ENCODE measurements at places on chromosomes 3 and 15. TPM values are rescaled to one million over a fixed set of nuclear protein-coding genes. Genes with fewer than 3 reads are reported as not detected.

DNA sequence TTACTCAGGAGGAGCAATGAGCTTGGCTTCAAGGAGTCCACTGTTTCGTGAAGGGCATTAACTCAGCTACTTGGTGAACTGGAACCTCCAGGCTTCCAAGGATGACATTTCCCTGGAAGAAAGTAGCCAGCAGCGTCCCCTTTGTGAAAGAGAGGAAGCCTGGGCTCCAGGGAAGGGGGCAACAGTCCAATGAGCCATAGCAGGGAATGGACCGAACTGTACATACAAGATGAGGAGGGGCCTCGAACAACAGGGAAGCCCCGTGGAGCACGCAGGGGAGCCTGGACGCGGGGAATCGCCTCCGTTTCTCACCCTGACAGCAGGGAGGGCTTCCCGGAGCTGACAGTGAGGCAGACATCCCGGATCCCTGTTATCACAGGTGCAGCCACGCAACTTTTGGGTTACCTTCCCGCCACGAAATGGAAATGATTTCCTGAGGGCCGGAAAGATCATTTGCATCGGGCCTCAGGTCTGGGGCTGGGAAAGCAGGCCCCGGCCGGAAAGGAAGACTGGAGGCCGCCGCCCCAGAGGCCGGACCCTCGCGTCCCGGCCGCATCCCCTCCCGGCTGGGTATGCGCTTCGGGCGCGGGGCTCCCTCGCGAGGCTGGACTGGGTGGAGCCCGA lies 475 bp upstream of the SPINT1 start:
- no peak for DNase-seq
- no peak overlapping the region for H3K27ac ChIP-seq
- no peak overlapping the region for H3K4me3 ChIP-seq

DNA sequence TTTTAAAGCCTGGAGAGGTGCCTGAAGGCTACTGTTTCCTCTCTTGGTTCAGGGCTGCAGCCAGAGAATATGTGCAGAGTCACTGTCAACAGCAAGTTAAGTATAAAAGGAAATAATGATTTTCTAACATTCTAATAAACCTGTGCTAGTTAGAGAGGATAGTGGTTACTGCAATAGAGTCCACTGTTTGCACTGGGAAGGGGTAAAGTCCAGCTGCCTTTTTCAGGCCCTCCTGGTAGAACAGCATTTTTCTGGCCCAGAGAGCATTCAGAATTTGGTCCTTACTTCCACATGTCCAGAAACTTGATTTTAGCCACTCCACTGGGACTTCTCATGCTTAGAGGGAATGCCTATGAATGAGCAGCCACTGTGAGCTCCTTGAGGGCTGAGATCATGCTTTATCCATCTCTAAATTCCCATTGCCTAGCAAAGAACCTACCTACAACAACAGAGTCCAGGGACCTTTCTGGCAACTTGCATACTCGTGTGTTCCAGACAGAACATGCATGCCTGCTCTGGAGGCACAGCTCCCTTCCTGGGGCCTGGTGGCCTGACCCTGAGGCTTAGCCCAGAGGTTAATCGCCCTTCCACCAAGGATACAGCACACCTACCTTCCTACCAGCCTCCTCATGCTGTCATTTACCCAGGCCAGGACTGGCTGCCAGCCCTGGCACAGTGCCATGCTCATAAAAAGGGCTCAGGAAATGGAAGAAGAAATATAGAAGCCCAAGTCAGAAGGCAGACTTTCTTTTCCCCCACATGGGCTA lies 50.3 kb upstream of the ATP13A3 start:
- H3K27me3 ChIP-seq: no peaks in the 10 kb centered on the region
- no peak overlapping the region for H3K4me3 ChIP-seq
- peak; percentile 20 for DNase-seq
- H3K4me1 ChIP-seq: peaks cover 15% of the 10 kb centered on the region

GRCh38 chr3:56322862-56323261 lies 145.4 kb downstream of the ERC2 start:
- no peak overlapping the region for H3K27ac ChIP-seq
- H3K36me3 ChIP-seq: no peaks in the 10 kb centered on the region
- no peak overlapping the region for H3K4me3 ChIP-seq
- H3K4me1 ChIP-seq: peaks cover 8% of the 10 kb centered on the region
- no peaks in the 10 kb centered on the region for H3K27me3 ChIP-seq
- DNase-seq: no peak

DNA sequence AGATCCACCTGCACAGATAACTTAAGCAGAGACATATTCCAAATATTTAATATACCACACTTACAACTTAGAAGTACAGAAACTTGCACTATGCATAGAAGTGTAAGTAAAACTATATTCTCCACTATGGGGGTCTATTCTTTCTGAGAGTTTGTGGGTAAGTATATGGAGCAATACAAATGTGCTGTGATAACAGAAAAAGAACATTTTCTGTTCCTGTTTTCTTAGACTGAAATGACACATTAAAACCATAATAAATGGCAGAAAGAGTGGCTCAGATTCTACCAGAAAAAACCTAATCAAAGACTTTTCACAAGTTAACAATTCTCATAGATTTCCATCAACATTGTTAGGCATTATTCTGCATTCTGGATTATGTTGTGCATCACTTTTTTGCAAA lies 96.6 kb upstream of the WNT7A start:
- no peaks in the 10 kb centered on the region for H3K4me1 ChIP-seq
- no peaks in the 10 kb centered on the region for H3K36me3 ChIP-seq
- DNase-seq: no peak
- no peak overlapping the region for H3K27ac ChIP-seq
- no peaks in the 10 kb centered on the region for H3K27me3 ChIP-seq

DNA sequence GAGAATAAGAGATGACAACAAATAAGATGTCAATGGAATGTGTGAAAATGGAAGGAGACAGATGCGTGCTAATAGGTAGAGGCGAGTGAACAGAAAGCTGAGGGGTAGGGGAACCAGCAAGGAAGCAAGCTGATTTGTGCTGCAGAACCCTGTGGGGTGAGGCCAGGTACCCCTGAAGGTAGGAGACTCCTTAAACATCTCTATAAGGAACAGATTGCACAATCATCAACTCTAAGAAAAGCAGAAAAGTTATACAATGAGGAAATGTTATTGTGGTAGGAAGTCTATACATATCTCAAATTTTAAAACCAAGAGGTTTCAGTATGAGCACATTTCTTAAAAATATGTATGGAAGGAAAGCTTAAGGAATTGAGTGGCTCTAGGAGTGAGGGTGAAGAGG lies 315.0 kb upstream of the TPM1 start:
- no peak for DNase-seq
- H3K4me1 ChIP-seq: no peaks in the 10 kb centered on the region
- no peak overlapping the region for H3K4me3 ChIP-seq
- H3K27ac ChIP-seq: no peak overlapping the region
- no peaks in the 10 kb centered on the region for H3K27me3 ChIP-seq

DNA sequence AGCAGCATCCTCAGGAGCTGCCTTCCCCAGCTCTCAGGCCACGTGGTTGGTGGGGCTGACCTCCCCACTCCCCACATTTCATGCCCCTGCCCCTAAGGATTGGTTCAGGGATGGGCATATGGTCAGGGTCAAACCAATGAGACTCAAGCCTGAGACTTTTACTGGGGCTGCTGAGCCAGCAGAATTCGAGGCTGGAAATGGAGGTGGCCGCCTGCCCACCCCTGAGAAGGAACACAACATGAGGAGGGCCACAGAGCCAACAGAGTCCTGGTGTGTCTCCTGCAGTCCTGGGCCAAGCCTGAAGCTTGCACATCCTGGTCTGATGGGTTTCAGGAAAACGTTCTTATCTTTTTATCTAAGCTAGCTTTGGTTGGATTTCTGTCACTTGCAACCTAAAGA lies 5.9 kb downstream of the EHD4 start:
- DNase-seq: no peak
- no peaks in the 10 kb centered on the region for H3K27me3 ChIP-seq
- H3K4me3 ChIP-seq: no peak overlapping the region
- no peaks in the 10 kb centered on the region for H3K36me3 ChIP-seq
- H3K4me1 ChIP-seq: peaks cover 30% of the 10 kb centered on the region

GRCh38 chr3:141493184-141493583 lies 6.4 kb downstream of the RASA2 start:
- H3K27me3 ChIP-seq: no peaks in the 10 kb centered on the region
- peaks cover 22% of the 10 kb centered on the region for H3K4me1 ChIP-seq
- no peaks in the 10 kb centered on the region for H3K36me3 ChIP-seq
- H3K4me3 ChIP-seq: no peak overlapping the region
- DNase-seq: no peak

- peak; percentile 56 for DNase-seq
- H3K27me3 ChIP-seq: no peaks in the 10 kb centered on the region
- H3K36me3 ChIP-seq: no peaks in the 10 kb centered on the region
- peaks cover 10% of the 10 kb centered on the region for H3K4me1 ChIP-seq
Measured at GRCh38 chr3:66021731-66022131, 17.0 kb downstream of the MAGI1 start.

DNA sequence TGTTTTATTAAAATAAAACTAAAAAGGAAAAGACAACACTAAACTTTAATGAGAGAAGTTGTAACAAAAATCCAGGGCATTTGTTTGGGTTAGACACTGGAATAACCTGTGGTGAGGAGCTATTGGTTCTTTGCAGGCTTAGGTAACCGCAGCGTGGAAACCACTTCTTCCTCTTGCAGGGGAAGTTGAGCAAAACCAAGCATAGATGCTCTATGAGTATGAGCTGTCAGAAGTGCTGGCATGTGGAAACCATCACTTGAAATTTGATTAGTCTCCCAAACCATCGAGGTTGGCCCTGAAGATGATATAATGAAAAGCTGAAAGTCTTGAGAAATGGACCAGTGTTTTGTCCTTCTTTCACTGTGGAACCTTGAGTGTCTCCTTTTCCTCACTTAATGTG lies 127.1 kb upstream of the RBMS3 start:
- H3K27me3 ChIP-seq: no peaks in the 10 kb centered on the region
- H3K4me3 ChIP-seq: no peak overlapping the region
- no peaks in the 10 kb centered on the region for H3K36me3 ChIP-seq
- no peaks in the 10 kb centered on the region for H3K4me1 ChIP-seq
- no peak overlapping the region for H3K27ac ChIP-seq

DNA sequence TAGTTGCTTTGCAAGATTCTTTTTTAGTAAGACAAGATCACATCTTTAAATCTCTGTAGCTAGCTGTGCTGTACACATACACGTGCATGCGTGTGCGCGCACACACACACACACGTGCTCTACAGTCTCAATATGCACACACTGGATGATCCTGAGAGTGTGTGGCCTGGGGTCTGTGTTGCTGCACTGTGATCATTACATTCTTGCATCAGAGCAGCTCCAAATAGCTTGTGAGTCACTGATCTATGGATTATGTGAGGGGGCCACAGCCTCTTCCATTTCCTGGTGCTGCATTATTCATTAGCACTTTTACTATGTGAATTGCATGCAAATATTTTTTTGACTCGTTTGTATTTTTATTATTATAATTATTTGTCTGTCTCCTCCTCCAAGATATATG lies 34.6 kb downstream of the MCTP2 start:
- peaks cover 13% of the 10 kb centered on the region for H3K4me1 ChIP-seq
- H3K36me3 ChIP-seq: no peaks in the 10 kb centered on the region
- H3K27ac ChIP-seq: no peak overlapping the region
- DNase-seq: no peak

GRCh38 chr3:111605018-111605417 lies 9.9 kb upstream of the ZBED2 start:
- H3K27ac ChIP-seq: no peak overlapping the region
- peaks cover 8% of the 10 kb centered on the region for H3K4me1 ChIP-seq
- no peak overlapping the region for H3K4me3 ChIP-seq
- peak; percentile 24 for DNase-seq

- DNase-seq: no peak
- H3K27ac ChIP-seq: no peak overlapping the region
- no peaks in the 10 kb centered on the region for H3K36me3 ChIP-seq
Measured at GRCh38 chr3:130379274-130379673, 33.8 kb downstream of the COL6A5 start.

GRCh38 chr15:73273181-73274002 lies 95.4 kb downstream of the HCN4 start:
- DNase-seq: peak; percentile 73
- H3K27ac ChIP-seq: no peak overlapping the region
- no peaks in the 10 kb centered on the region for H3K36me3 ChIP-seq
- H3K4me3 ChIP-seq: no peak overlapping the region

GRCh38 chr15:34594361-34594760 lies 10.9 kb upstream of the GOLGA8B start:
- peaks cover 8% of the 10 kb centered on the region for H3K27me3 ChIP-seq
- no peak overlapping the region for H3K4me3 ChIP-seq
- DNase-seq: no peak
- H3K36me3 ChIP-seq: no peaks in the 10 kb centered on the region

DNA sequence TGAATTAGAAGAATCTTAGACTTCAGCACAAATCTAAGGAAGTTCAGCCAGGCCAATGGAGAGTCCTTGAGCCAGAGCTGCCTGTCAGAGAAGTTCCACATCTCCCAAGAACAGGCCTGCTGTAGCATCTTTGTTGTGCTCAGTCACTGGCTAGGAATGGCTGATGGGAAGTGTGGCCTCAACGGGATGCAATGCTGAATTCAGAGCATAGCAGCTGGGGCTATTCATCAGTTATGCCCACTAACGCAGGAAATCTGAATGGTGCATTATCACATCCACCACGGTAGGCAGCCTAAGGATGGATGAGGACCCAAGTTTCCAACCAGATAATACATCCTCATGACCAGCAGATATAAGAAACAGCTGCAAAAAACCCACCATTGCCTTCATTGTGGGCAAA lies 3.2 kb upstream of the EIF1B start:
- H3K27me3 ChIP-seq: no peaks in the 10 kb centered on the region
- peaks cover 12% of the 10 kb centered on the region for H3K4me1 ChIP-seq
- peaks cover 7% of the 10 kb centered on the region for H3K36me3 ChIP-seq
- H3K27ac ChIP-seq: no peak overlapping the region

The COL6A5 gene
- not detected for total RNA-seq

The ACKR4 gene
- 25.0 TPM for total RNA-seq

The PROK2 gene
- total RNA-seq: not detected

The BCL2A1 gene
- not detected for total RNA-seq

The NUP210 gene
- under 0.01 TPM for total RNA-seq

The SYNPR gene
- total RNA-seq: not detected

The LXN gene
- 34.9 TPM for total RNA-seq

The SPESP1 gene
- 3.4 TPM for total RNA-seq

The CSTA gene
- 1.8 TPM for total RNA-seq

The EFCAB12 gene
- total RNA-seq: not detected

The SH3GL3 gene
- not detected for total RNA-seq

The ADAMTSL3 gene
- not detected for total RNA-seq

The DVL3 gene
- 66.9 TPM for total RNA-seq

The MME gene
- total RNA-seq: 204 TPM

The OCA2 gene
- total RNA-seq: not detected

The ZNF619 gene
- total RNA-seq: 4.4 TPM

The CCR3 gene
- total RNA-seq: not detected

The OXTR gene
- total RNA-seq: 269 TPM

The CCR9 gene
- total RNA-seq: not detected

The NR1I2 gene
- total RNA-seq: not detected

Data from GM23248 (cell line).